ENCODE measurements at places on chromosomes 7 and 10.

- no peak for DNase-seq
These were observed 132.6 kb downstream of the GNAT3 start for GRCh38 chr7:80379034-80379982.

- no peak for DNase-seq
These were observed 3.4 kb upstream of the CYP2E1 start for GRCh38 chr10:133523631-133524203.

- DNase-seq, result no peak
These were observed 442.5 kb downstream of the KCNMA1 start for GRCh38 chr10:77195101-77195500.

- no peak for DNase-seq
These were observed 396.2 kb upstream of the IGFBP3 start for GRCh38 chr7:46317256-46317655.

- DNase-seq, result no peak
These were observed 488.6 kb downstream of the KCNMA1 start for GRCh38 chr10:77149001-77149400.

- DNase-seq, result no peak
These were observed 130.3 kb downstream of the SRI start for GRCh38 chr7:88089561-88089960.

GRCh38 chr7:82049891-82050533 lies 280.2 kb upstream of the HGF start:
- DNase-seq, result no peak

- DNase-seq, result no peak
These were observed 129.3 kb downstream of the PKD1L1 start for GRCh38 chr7:47818796-47819606.

DNA sequence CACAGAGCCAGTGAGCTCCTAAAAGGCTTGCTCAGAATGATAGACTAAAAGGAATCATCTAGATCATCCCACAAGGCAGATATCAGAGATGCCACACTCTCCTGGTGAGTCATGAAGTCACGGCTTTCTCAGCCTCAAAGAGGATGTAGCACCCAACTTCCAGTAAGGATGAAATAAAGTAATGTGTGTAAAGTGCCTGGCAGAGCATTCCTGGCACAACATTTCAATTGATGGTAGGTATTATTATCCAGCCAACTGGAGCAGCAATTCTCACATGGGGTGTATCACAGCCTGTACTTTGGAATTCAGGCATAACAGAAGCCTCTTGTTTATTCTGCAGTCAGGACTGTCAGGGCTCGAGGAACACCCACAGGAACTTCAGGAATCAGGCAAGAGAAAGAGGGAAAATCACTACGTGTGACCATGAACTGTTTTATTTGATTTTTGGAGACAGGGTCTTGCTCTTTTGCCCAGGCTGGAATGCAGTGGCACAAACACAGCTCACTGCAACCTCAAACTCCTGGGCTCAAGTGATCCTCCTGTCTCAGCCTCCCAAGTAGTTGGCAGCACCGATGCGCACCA lies 5.3 kb upstream of the NAT16 start:
- no peak for DNase-seq
